Breast epithelium (tissue), 4 donors: ENCODE measurements at places on chromosomes 7 and 10.

DNA sequence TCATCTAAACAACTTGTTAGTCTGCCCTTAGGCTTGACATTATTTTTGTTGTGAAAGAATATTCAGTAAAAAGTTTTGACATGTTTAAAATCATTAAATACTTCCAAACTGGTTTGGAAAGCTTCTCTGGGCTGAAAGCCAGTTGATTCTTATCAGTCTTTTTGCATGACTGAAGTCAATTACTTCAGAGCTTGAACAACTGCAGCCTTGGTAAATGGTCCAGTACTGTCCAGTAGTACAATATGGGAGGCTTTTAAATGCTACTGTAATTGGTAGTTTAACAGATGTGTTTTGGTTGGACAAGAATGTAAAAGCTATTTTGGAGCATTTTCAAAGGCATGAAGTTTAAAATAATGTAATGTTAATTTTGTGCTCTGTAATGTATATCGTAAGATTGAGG, 103.4 kb downstream of the SDK1 start:
- DNase-seq, result no peak

DNA sequence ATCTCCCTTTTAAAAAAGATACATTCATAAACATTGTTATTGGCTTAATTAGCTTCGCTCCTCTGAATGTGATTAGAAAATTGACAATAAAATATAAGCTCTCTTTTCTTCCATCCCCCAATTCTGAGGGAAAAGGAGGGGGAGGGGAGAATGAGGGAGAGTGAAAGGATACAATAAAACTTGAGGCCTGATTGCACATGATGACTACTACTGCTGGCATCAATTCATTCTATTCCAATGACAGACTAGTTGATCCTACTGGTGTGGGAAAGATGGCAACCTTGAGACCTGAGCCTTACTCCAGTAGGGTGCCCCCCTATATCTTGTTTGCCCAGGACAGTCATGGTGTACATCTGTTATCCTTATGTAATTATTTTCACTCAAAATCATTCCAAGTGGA, 4.5 kb upstream of the IQUB start:
- DNase-seq, result no peak

DNA sequence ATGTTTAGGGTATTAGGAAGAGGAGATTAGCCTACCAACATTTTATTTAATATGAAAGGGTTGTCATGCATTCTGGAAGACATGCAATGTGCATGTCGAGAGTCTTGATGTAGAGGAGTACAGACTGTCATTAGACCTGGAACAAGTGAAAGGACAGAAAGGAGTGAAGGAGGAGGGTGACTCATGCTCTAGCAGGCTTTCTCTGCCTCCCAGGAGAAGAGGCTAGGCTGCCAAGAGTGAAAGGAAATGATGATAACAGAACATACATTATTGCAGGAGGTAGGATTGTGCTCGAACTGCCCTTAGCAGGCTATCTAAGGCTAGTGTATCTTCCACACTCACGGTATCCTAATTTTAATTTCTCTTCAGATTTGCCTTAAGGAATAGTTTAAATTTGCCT, 228.8 kb downstream of the EXOC4 start:
- DNase-seq, result no peak

DNA sequence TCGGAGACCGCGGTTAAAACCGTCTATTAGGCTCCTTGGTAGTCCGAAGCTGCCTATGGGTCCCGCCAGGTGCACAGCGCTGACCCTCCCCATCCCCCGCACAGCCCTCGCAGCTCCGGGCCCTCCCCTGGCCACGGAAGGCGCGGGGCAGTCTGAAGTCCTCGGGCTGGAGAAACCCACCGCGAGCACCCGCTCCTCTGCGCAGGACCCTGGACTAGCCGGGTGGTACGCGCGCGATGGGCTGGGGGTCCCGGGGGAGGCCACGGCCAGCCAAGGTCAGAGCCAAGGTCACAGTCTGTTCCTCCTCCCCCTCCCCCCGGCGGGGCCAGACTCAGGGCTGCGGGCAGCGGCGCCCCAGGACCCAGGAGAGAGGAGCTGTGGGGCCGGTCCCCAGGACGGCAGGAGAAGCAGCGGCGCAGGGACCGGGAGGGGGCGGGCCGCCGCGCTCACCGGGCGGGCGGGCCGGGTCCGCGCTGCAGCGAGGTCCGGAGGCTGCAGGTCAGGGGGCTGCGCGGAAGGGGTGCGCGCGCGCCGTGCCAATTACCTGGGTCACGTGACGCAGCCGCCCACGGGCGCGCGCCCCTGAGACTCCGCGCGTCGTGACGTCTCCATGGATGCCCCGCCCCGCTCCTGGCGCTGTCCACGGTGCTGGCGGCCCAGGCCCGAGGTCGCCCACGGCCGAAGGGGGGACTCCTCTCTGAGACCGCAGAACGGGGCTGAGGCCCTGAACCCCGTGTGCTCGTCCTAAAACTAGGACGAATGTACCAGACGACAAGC, at the start of gene OGDHL:
OGDHL (minus strand) TSS at position 535 of the 777 bp plus-strand sequence. CDS start 3,731 bp downstream, outside the sequence.
- DNase-seq, result no peak

GRCh38 chr10:3077940-3078630, 10.7 kb downstream of the PFKP start:
- no peak for DNase-seq

- DNase-seq, result no peak
These were observed 239.9 kb downstream of the CAMK1D start for GRCh38 chr10:12589291-12589690.
